ENCODE measurements at places on chromosomes 1 and 21.
A peak's percentile ranks its signal among the peaks of the same experiment; 100 is the strongest.

DNA sequence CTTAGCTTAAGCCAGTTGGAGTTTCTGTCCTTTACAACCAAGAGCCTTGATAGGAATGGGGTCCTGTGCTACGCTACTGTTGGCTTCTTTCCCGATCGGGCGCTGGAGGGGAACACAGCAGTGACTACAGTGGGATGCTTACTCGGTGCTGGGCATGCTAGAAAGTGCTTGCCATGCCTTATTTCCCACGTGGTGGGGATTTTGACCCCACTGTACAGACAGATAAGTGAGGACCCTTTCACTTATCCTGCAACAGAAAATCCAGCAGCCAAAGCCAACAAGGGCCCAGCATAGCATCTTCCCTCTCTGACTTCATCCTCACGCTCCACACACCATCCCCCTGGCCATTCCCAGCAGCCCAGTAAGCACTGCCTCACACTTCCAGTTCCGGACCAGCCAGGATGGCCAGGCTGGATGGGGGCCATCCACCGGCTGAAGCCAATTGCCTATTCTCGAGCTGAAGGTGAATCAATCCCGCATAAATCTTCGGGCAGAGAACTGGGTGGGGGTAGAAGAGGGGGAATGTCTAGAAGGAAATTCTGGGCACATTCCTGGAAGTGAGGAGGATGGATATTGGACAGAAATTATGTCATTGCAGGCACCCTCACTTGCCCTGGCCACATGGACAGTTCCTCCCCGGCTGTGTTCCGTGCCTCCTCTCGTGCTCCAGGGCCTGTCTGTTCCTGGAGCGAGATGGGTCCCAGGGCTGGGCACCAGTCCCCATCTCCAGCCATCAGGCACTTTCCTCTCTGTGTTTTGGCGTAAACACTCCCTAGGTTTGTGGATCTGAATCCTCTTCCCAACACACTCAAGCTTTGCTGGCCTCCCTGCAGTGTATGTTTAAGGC lies 2.0 kb upstream of the ABCG1 start:
- no peak for DNase-seq

DNA sequence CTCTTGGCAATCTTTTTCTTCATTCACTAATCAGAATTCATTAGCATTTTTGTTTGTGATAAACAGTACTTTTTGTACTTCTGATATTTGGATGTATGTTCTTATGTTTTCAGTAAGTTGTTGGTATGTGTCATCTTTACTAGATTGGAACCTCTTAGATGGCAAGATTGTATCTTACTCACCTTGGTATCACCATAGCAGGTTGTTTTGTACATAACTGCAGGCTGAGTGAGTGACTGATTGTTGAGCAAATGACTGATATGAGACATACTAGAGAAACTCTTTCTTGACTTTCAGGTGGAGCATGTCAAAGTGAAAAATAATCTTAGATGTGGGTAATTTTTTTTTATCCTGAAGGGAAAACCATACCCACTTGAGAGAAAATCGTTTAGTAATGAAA lies 173.7 kb downstream of the CLEC20A start:
- no peak for DNase-seq

DNA sequence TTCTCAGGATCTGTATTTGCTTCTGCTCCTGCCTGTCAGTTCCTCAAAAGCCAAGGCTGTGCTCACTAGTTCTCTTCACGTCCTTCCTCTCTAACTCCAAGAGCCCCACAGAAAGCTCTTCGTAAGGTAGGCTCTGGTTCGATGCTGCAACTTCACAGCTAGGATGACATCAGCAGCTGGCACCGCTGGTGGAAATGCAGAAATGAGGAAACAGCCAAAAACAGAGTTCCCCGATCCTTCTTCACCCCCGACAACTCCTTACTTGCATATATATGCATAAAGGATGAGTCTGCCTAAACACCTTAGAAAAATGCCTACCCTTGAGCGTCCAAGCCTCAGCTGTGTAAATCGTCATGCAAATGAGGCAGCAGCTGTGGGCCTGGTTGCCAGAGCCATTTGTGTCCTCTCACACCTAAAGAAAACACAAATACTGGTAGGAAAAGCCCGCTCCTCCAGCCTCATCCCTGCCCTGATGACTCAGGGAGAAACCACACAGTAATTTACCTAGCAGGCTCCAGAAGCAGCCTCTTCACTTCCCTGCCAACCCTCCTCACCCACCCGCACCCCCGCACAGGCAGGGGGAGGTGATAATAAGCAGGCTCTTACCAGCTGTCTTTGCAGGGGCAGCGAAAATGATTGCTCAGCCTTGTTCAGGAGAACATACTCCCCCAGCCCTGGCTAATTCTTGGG lies 28.2 kb downstream of the BATF3 start:
- DNase-seq, result peak; percentile 89

DNA sequence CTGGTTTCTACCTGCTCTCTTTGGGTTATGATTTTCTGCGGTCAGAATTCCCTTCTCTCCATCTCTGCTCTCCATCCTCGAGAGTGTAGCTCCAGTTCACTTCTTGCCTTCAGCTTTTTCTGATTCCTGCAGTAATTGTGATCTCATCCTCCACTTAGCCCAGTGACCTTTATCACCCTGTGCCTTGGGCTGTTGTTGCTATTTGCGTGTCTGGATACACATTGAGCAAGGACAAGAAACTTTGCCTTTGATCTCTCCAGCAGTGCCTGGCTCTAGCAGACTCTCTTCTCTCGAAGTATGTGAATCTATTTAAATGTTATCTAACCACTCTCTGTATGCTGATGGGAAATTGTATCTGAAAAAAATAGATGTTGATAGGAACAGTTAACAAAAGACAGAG lies 76.4 kb upstream of the MARK1 start:
- DNase-seq, result no peak

DNA sequence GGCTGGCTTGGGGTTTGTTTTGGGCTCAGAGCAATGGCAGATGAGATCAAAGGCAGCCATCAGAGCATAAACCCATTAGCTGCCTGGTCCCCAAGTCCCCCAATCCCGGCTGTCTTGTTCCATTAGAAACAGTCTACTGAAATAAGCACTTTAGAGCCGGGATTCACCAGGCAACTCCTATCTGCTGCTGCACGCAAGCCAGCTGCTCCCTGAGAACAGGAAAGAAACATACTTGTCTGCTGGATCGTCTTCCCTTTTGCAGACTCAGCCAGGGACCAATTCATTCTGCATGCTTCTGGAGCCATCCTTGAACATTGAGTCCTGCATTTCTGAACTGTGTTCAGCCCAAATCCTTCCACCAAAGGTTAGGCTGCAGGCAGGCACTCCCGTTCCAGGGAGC lies 21.8 kb downstream of the RXRG start:
- no peak for DNase-seq

DNA sequence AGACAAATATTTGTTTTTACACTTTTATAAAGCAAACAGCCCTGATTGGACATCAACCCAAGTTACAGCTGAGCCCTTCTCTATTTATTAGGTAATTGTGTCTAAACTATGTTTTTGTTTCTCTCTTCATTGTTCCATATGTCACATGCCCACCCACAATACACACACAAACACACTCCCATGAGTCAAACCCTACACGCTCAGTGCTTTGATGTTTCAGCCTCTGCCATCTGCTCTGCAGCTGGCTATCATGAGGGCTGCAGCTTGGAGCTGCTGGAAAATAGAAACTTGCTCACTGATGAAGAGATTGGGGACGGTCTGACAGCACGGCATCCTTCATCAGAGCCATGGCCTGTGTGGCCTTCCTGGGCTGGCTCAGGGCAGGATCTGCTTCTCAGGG lies 41.7 kb downstream of the PSMG1 start:
- no peak for DNase-seq

DNA sequence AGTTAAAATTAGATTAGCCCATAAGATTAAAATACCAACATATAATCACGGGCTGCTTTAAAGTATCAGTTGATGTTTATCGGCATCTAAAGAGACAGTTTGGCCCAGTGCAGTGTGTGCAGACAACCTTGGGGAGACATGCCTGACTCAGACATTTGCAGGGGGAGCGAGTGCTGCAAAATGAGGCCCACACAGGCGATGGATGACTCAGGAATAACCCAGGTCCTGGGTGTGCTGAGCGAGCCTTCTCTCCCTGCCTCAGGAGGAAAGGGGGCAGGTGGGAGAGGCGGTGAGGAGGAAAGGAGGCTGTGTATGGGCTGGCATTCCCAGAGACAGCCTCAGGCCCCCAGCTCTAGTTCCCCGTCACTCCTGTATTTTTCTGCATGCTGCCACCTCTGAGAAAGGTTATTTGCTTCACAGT lies 9.0 kb downstream of the SLC9A1 start:
- DNase-seq, result no peak

DNA sequence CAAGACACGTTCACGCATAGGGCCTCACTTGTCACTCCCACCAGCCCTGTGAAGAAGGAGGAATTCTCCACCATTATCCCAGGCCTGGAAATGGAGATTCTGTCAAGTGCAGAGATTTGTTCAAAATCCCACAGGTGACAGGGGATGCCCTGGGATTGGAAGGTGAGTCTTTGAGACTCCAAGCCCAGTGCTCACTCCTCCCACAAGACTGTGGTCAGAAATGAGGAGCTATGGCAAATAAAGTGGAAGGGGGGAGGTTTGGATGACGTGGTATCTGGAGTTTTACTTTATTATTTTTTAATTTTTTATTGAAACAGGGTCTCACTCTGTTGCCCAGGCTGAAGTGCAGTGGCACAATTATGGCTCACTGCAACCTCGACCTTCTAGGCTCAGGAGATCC lies 12.8 kb upstream of the FOXO6 start:
- DNase-seq, result no peak

All from NCI-H1105 (cell line).